ENCODE measurements at places on chromosomes 5 and 9.

GRCh38 chr5:157172403-157172802, 6.3 kb upstream of the GARIN3 start:
- no peak for DNase-seq

DNA sequence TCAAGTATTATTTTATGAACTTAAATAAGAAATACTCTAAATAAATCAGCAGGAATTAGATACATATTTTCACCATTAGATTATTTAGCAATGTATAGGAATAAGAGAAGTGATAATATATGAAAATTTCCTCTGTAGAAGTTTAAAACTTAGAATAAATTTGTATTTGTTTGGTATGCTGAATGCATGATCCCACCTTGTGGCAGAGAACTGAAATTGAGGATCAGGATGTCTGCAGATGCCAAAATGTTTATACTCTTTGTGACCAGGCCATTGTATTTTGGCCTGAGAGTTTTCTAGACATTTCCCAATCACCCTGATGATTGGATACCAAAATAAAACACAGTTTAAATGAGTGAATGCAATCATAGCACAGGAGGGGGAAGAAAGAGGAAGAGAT, 6.3 kb downstream of the TYRP1 start:
- DNase-seq = no peak

DNA sequence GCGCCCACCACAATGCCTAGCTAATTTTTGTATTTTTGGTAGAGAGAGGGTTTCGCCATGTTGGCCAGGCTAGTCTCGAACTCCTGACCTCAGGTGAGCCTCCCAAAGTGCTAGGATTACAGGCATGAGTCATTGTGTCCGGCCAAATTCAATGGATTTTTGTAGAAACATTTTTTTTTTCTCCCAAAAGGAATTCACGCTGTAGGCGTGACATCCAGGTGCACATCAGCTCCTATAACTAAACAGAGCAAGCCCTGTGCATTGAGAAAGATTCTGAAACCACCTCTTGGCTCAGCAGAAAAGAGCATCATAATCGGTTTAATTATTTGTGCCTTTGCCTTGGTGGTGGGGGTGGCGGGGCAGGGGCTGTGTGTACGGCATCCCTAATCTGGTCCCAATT, 32.9 kb upstream of the DAB2IP start:
- no peak for DNase-seq

DNA sequence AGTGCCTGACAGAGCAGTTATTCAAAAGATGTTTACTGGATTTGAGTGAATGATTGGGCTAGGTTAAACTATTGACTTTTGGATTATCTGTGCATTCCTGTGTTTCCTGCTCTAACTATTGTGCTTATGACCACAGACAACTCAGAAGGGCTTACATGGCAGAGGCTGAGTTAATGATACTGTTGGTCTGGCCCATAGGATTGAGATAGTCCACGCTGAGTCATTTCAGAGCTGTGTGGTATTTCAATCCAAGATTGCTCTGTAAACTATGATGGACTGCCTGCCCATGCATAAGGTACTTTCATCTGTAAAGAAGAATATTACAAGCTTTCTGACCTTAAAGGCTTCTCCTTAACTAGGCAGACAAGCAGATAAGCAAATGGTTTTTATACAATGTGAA, 49.1 kb upstream of the SLIT3 start:
- peak; percentile 74 for DNase-seq

All from foreskin keratinocyte (primary cell).